Smooth muscle cell of the umbilical artery (primary cell): ENCODE measurements at places on chromosomes 13 and 19. TPM values are rescaled to one million over a fixed set of nuclear protein-coding genes. Genes with fewer than 3 reads are reported as not detected.

The ZNF543 gene
- total RNA-seq = 9.5 and 10.1 TPM in 2 replicates

The VPS36 gene
- 28.2 and 29.9 TPM in 2 replicates for total RNA-seq

The BRSK1 gene
- 6.5 and 16.4 TPM in 2 replicates for total RNA-seq

The ZNF497 gene
- total RNA-seq = 0.89 and 0.92 TPM in 2 replicates

The OVOL3 gene
- not detected in 2 replicates for total RNA-seq

The TNPO2 gene
- 35.6 and 65.1 TPM in 2 replicates for total RNA-seq

The PTPRH gene
- 4.2 and 5.0 TPM in 2 replicates for total RNA-seq

The ZNF729 gene
- total RNA-seq = not detected in 2 replicates

The CEACAM3 gene
- total RNA-seq = not detected in 2 replicates

The ADAMTS10 gene
- total RNA-seq = 11.9 and 21.7 TPM in 2 replicates

The FUT3 gene
- total RNA-seq = not detected in 2 replicates

The KLK13 gene
- total RNA-seq = not detected in 2 replicates

The MCF2L gene
- under 0.01 and 0.18 TPM in 2 replicates for total RNA-seq

The METTL21C gene
- not detected in 2 replicates for total RNA-seq

The CGB5 gene
- not detected in 2 replicates for total RNA-seq

The KISS1R gene
- not detected in 2 replicates for total RNA-seq

The CASP14 gene
- total RNA-seq = not detected in 2 replicates

The WTIP gene
- total RNA-seq = 42.5 and 46.4 TPM in 2 replicates

The EDNRB gene
- 0.23 and 1.8 TPM in 2 replicates for total RNA-seq

The REEP6 gene
- 1.7 and 2.4 TPM in 2 replicates for total RNA-seq

The ZNF844 gene
- total RNA-seq = 6.7 and 8.0 TPM in 2 replicates

The SHKBP1 gene
- total RNA-seq = 24.9 and 69.7 TPM in 2 replicates

The BCAM gene
- total RNA-seq = 9.3 and 20.2 TPM in 2 replicates

The NLRP7 gene
- not detected in 2 replicates for total RNA-seq

The CFAP97D2 gene
- not detected in 2 replicates for total RNA-seq

The EXOC3L2 gene
- total RNA-seq = 0.05 TPM in 1 of 2 replicates, not detected in the other

The SMIM7 gene
- total RNA-seq = 54.9 and 90.6 TPM in 2 replicates

The NLRP11 gene
- total RNA-seq = not detected in 2 replicates

The OR7C1 gene
- not detected in 2 replicates for total RNA-seq

The CBY2 gene
- total RNA-seq = not detected in 2 replicates

The ZNF30 gene
- total RNA-seq = 3.1 and 3.9 TPM in 2 replicates

The CILP2 gene
- 0.30 and 0.69 TPM in 2 replicates for total RNA-seq

The UHRF1 gene
- 8.3 and 46.6 TPM in 2 replicates for total RNA-seq

The PRRG2 gene
- 0.23 and 0.89 TPM in 2 replicates for total RNA-seq

The PNMA8C gene
- total RNA-seq = 0.09 and 0.30 TPM in 2 replicates

The ODAD3 gene
- 0.30 TPM in 1 of 2 replicates, not detected in the other for total RNA-seq

The CRB3 gene
- total RNA-seq = not detected in 2 replicates

The CABP5 gene
- not detected in 2 replicates for total RNA-seq

The SSC5D gene
- total RNA-seq = 13.7 and 16.0 TPM in 2 replicates

The OXGR1 gene
- total RNA-seq = not detected in 2 replicates

The CIC gene
- 23.5 and 48.3 TPM in 2 replicates for total RNA-seq

The EFNB2 gene
- 28.2 and 63.7 TPM in 2 replicates for total RNA-seq

The TMEM147 gene
- total RNA-seq = 61.2 and 100 TPM in 2 replicates

The URAD gene
- not detected in 2 replicates for total RNA-seq

The PPP1R15A gene
- total RNA-seq = 47.0 and 52.0 TPM in 2 replicates

The PSG2 gene
- not detected in 2 replicates for total RNA-seq

The SLC25A42 gene
- total RNA-seq = 6.3 and 8.6 TPM in 2 replicates

The XAB2 gene
- 25.2 and 46.3 TPM in 2 replicates for total RNA-seq

The KCTD4 gene
- 0.59 and 0.74 TPM in 2 replicates for total RNA-seq

The SCAF1 gene
- total RNA-seq = 18.4 and 40.9 TPM in 2 replicates

The PSG3 gene
- not detected in 2 replicates for total RNA-seq

The PNMA8B gene
- 0.60 and 1.2 TPM in 2 replicates for total RNA-seq

The PET100 gene
- total RNA-seq = 7.5 and 8.6 TPM in 2 replicates

The CEACAM20 gene
- not detected in 2 replicates for total RNA-seq

The RFPL4A gene
- not detected in 2 replicates for total RNA-seq

The RASAL3 gene
- total RNA-seq = under 0.01 TPM in 1 of 2 replicates, not detected in the other

The FAM216B gene
- not detected in 2 replicates for total RNA-seq

The CDX2 gene
- not detected in 2 replicates for total RNA-seq

The C13orf42 gene
- not detected in 2 replicates for total RNA-seq
